Astrocyte of the spinal cord (primary cell): ENCODE measurements at places on chromosomes 3 and 15.
A peak's percentile ranks its signal among the peaks of the same experiment; 100 is the strongest.

DNA sequence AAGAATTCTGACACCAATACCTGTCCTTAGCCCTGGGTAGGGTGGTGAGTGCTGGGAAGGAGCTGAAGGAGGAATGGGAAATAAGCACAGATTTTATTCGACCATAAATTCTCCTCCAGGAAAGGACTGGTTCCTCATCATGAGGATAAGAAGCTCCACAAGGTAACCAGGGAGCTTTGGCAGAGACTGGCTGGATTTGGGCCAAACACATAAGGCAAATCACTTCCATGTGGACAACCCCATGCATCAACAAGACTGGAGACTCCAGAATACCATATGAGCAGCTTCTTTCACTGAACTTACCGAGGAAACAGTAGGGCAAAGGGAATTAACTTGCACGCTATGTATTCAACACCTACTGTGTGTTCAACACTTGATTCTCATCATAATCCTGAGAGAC is 312.5 kb downstream of the NTRK3 start:
- no peak for DNase-seq

DNA sequence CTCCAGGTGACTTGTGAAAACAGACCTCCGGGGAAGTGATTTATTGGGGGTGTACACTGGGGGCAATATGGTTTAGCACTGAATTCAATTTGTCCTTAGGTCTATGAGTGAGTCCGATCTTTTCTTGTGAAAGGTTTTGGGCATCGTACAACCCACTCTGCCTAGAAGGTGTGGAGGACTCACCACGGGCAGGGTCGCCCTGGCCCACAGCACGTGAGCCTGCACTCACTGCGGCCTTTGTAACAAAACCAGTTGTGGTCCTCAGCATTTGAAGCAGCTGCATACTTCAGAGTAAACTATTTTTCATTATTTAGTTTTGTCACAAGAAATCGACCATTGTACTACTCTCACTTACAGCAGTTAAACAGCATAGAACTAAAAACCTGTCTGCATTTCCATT is 72.6 kb upstream of the BLM start:
- DNase-seq: no peak

GRCh38 chr3:195250473-195251251 is 20.3 kb downstream of the XXYLT1 start:
- DNase-seq: peak; percentile 38

GRCh38 chr15:69810431-69811354 is 287.0 kb downstream of the TLE3 start:
- no peak for DNase-seq

- peak; percentile 19 for DNase-seq
Observed at GRCh38 chr3:101189796-101190195, 130.6 kb downstream of the IMPG2 start.
